Hepatocyte (in vitro differentiated cells): ENCODE measurements at places on chromosomes 5 and 9. TPM values are rescaled to one million over a fixed set of nuclear protein-coding genes. Genes with fewer than 3 reads are reported as not detected.

DNA sequence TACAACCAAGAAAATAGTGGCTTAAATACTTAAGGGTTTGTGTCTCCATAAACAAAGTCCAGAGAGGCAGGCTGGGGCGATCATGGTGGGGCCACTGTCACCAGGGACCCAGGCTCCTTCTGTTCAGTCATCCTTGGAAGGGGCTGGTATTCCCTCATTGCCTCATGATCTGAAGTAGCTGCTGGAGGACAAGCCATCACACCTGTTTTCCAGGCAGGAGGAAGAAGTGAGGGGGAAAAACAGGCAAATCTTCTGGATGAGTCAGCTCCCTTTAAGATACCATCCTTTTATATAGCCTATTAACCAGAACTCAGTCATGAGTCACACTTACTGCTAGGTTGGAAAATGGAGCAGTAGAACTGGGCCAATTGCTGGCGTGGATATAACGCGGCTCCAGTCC lies 92.3 kb downstream of the DAP start:
- no peak for DNase-seq

- no peak for DNase-seq
These were observed 310.7 kb downstream of the HCN1 start for GRCh38 chr5:45385321-45386058.

DNA sequence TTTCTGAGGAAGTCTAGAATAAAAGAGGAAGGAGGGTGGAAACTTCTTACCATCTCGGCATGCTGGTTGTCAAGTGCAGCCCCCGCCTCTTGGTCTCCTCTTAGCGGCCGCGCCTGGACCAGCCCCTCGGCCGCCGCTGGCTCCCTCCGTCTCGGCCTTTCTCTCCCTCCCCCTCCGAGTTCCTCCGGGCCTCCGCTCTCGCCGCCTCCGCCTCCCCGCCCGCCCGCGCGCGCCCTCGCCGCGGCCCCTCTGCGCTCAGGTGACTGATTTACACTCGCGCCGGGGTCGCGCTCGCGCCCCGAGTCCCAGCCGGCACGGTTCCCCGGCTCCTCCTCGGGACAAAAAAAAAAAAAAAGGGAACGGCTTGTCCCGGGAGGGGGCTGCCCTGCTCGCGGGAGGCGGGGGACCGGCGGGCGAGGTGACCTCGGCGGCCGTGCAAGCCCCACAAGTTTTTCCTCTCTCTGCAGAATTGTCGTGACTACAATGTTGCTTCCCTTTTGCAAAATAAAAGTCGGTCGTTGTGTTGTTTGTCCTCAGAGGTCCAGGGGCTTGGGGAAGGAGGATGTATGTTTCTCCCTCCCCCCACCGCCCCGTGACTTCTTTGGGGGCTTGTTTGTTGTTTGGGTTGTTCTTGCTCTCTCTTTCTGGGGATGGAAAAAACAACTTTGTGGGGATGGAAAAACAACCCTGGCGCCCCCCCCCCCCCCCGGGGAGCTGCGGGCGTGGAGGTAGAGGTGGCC lies at the start of gene BNC2:
Gene BNC2, minus strand, starts transcription at position 75 of the 740 bp plus-strand sequence. Its CDS starts 22 bp downstream, at position 53.
- DNase-seq = peak; percentile 81

BTNL9 gene
- total RNA-seq = 0.27 and 1.0 TPM in 2 replicates

DNA sequence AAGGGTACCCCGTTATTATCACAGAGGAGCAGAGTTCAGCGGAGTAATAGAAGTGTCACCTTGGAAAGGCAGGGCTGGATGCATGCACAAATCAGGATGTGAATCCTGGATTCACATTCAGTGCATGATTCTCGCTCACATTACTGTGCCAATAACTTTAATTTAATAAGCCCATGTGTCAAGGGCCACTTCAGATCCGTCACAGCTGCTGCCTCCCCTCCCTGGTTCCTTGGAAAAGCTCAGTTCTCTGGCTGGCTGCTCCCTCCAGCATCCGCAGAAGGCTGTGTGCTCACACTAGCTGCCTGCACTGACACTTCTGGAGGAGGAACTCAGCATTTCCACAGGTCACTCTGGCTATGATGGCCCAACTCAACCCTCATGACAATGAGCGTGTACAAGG lies 256.8 kb upstream of the ADAMTS16 start:
- no peak for DNase-seq

DNA sequence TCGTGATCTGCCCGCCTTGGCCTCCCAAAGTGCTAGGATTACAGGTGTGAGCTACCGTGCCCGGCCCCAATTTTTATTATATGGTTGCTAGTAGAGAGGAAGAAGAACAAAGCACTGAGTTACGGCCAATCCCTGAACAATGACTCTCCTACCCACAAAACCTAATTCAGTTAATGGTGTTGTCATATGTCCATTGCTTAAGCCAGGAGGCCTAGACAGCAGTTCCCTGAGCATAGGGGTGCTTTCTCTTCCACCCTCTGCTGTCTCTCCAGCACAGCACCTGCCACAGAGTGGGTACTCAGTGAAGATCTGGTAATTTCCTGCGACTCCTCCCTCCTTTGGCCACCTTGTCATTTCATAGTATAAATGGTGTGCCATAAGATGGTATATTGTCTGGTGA lies 21.4 kb upstream of the LTC4S start:
- DNase-seq = no peak

DNA sequence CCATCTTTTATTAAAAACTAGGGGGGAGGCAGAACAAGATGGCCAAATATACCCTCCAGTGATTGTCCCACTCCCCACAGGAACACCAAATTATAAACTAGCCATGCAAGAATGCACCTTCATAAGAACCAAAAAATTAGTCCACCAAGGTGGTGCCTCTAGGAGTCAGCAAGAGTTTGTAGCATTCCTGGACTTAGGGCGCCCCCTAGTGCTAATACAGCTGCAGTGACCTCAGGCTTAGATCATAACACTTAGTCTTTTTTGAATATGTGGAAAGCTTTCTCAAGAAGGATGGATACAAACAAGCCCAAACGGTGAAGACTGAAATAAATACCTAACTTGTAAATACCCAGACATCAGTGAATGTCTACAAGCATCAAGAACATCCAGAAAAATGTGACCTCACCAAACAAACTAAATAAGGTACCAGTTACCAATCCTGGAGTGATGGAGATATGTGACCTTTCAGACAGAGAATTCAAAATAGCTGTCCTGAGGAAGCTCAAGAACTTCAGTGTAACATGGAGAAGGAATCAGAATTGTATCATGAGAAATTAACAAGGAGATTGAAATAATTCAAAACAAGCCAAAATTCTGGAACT lies 19.3 kb downstream of the PPIP5K2 start:
- DNase-seq = peak; percentile 85

FSTL4 gene
- total RNA-seq = 0.47 and 0.60 TPM in 2 replicates

GRCh38 chr5:124274949-124275348 lies 471.5 kb downstream of the ZNF608 start:
- no peak for DNase-seq

DNA sequence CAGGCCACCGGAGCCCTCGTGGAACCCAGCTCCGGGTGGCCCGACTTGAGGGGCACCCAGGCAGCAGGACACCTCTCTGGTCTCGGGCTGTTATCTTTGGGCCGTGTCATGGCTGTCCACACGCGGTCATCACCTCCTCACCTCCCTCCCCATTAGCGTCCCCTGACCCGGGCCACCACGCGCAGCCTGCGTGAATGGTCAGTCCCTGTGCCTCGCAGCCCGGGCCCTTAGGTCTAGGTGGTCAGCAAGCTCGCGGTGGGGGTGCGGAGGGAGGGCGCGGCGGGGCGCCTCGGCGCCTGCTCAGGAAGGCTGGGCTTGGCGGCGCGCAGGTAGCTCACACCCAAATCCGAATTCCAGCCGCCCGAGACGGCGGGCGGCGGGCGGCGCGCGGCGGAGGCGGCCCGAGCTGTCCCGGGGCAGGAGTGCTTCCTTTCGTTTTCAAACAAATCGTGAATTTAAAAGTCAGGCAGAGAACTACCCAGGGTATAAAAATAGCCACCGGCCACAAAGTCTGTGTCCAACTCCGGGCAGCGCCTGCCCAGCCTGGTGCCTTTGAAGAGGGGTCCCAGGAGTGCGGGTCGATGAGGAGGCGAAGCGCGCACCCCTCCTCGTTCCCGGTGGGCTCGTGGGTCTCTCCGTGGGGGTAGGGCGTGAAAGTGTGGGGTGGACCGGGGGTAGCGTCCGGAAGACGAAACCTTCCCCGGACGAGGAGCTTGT lies 1.0 kb upstream of the RXRA start:
- peak; percentile 75 for DNase-seq
